HAP-1 (cell line): ENCODE measurements at places on chromosomes 2 and 18.

DNA sequence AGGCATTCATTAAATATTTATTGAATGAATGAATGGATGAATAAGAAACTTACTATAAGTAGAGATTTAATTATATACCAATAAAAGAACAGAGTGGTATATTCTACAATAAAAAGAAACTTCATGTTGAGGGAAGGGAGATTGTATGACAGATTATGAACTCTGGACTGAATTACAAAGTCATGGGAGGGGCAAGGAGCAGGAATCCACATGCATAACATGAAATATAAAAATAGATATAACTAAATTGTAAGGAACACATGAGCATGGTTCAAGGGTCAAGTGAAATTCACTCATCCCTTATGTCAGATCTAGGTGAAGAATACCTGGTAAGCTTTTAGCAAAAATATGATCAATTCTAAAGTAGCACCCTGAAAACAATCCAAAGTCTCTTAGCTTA is 27.1 kb upstream of the TLK1 start:
- no peak for DNase-seq

DNA sequence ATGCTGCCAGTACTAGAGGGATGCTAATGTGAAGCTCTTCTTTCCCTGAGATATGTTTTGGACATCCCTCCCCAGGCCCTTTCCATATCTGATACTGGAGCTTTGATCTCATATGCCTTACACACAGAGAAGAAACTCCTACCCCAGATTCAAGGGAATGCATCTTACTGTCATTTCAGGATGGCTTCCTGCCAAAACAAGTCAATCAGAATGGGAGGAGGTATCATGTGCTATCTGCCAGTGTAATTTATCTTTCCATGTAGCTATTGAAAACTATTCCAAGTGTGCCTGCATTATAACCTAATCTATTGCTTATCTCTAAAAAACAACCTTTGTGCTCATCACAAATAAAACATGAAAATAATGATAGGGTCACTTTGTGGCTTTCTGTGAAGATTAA is 269.9 kb upstream of the SETBP1 start:
- no peak for DNase-seq

DNA sequence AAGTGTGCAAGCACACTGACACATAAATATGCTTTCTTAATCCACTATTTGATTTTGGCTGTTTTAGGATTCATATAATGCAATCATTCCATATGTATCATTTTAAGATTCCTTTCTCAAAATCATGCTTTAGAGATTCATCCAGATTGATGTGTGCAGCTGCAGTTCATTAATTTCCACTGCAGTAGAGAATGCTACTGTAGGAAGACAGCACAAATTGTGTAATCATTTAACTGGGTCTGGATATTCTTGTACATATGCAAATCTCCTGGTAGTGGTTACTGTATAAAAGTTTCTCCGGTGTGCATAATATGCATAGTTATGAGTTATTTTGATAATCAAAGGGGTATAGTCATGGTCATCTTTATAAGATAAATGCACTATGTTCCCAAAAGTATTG is 502.5 kb upstream of the ACVR2A start:
- DNase-seq, result no peak

- DNase-seq, result no peak
Measured at GRCh38 chr2:164186591-164186990, 434.7 kb downstream of the GRB14 start.

DNA sequence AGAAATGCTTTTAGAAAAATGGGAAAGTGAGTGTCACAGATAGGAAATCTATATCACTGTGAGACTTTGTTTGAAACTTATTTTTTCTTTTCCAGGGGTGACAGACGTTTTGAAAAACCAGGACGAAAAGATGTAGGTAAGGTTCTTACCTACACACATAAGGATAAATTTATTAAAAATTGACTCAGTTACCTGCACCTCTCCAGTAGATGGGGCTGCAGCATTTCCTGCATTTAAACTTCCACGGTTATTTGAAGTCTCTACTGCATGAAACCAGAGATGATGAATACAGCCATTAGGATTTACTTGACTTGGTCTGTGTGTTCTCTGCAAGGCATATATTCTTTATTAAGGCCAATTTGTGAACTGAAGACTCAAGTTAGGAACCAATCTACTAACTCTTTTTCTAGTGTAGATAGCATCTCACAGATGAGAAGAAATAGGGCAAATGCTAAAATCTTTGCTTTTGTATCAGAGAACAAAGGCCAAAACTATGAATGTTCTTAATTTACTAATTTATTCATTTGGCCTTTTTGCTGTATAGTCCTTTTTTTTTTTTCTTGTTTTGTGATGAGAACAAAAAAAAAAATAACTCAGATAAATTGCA is 15.0 kb downstream of the KCNJ13 start:
- DNase-seq, result peak; percentile 57

DNA sequence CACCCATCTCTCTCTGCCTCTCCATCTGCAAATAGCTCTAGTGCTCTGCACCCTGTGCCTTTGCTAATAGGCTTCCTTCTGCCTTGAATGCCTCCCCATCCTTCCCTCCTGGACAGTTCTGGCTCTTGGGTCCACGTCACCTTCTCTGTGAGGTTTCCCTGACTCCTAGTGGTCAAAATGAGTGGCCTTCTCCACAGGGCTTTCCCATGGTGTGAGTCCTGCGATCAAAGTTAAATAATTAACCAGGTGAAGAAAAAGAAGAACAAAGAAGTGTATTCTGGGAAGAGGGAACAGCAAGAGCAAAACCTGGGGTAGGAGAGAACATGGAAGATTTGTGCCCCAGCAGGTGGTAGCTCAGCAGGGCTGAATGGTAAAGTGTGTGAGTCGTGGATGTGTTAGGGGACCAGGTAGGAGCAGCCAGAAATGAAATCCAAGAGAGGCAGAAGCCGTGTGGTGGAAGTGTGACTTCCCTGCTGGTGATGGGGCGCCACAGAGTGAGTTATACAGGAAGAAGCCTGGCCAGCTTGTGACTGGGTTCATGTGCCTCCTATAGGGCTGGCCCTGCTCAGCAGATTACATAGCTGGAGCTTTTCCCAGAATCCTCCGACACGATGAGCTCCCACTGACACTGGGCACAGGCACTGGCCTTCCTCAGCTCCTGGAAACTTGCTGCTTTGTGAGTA is 93.8 kb upstream of the LDAH start:
- no peak for DNase-seq

GRCh38 chr2:37890893-37891495 is 34.1 kb upstream of the RMDN2 start:
- peak; percentile 85 for DNase-seq
